Chondrocyte (in vitro differentiated cells): ENCODE measurements at places on chromosomes 4 and X.

- no peak for DNase-seq
These were observed 181.7 kb upstream of the IGFBP7 start for GRCh38 chr4:57291911-57292310.

- no peak for DNase-seq
These were observed 155.9 kb downstream of the STIM2 start for GRCh38 chr4:27016551-27016950.

- DNase-seq: no peak
These were observed 521.3 kb upstream of the ZFP42 start for GRCh38 chr4:187474238-187474637.

DNA sequence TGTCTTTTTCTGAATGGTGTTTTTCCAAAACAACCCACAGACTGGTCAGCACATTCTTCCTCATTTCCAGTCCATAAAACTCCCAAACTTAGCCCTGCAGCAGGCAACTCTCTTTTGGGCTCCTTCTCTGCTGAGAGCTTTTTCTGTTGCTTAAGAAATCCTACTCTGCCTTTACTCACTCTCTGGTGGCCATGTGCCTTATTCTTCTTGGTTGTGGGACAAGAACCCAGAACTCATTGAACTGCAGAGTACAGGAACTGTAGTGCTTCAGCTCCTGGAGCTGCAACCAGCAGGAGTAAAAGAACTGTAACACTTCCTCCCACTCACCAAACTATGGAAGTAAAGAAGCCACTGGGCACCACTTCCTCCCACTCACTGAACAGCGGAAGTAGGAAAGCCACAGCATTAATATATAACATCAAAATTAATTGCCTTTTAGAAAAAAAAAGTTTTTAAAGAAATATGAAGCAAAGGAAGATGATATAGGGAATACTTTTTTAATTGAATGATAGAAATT lies 864.1 kb upstream of the PCDH10 start:
- DNase-seq: no peak

- no peak for DNase-seq
These were observed 21.0 kb upstream of the RHOXF2 start for GRCh38 chrX:120137439-120137838.

- DNase-seq: no peak
These were observed 52.1 kb downstream of the IDS start for GRCh38 chrX:149453030-149453429.

DNA sequence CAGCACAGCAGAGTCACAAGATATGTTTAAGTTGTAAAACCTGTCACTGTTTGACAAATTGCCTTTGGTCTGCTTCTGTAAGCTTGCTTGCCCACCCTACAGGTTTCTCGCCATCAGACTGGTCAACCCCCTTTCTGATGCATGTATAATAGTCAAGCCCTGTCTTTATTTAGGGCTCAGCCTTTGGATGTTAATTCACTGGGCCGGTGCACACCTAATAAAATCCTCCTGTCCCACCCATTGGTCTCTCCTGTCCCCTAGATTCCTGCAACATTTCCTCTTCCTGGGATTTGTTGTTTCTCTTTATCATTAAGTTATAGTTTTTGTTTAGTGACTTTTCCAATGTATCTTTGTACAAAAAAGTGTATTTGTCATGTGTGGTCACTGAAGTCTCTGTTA lies 38.2 kb downstream of the GLUD2 start:
- no peak for DNase-seq
